LHCN-M2 (cell line): ENCODE measurements at places on chromosomes 4 and X.

DNA sequence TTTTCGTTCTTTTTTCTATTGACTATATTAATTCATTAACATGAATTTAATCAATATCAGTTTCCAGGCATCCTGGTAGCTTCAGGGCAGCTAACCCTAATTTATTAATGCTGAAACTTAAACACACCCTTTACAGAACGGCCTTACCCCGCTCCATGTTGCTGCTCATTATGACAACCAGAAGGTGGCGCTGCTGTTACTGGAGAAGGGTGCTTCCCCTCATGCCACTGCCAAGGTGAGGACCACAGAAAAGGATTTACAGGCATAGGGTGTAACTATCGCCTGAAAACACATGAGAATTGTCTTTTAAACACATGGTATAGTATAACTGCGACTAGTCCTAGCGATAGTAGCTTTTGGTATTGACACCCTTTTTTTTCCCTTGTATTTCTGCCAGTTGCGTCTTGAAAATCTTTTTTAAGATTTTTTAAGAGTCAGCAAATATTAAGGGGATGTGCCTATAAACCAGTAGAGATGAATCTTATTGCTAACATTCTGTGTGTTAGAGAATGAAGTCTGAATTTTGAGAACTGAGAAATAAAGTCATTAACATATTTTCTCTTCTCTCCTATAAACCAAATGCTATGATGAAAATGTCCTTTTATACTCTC lies 229.0 kb downstream of the ANK2 start:
- peak; percentile 72 for DNase-seq

DNA sequence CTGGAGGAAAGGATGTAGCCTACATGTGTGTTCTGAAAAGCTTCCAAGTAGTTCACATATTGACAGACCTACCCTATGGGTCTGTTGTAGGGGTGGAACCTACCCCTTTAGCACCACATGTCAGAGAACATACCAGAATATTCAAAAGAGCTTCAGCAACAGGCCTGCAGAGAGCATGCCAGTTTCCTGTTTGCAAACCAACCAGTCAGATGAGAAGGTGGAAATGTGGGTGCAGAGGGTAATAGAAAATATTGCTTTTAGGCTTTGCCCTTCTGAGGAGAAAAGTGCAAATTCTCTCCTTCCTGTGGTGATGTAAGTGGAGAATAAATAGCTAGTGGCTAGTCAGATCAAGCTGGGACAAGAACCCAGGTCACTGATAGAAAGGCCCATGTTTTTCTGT lies 16.4 kb downstream of the INTS6L start:
- DNase-seq, result no peak

DNA sequence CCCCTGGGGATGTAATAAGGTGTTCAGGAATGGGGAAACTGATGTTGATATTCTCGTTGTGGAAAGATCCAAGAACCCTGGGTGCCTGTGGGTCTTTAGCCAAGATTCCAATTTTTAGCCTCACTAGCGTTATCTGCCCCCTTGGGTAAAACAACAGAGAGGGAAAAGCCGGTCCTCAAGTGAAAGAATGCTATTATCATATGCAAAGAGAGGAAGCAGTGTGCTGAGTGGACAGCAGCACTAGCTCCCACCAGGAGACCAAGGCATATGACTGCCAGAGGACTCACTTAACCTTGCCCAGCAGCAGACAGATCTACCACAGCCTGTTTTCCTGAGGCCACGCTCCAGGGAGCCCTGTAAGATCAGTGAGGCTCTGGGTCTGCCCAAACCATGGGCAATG lies 257.9 kb upstream of the CPEB2 start:
- DNase-seq, result no peak

DNA sequence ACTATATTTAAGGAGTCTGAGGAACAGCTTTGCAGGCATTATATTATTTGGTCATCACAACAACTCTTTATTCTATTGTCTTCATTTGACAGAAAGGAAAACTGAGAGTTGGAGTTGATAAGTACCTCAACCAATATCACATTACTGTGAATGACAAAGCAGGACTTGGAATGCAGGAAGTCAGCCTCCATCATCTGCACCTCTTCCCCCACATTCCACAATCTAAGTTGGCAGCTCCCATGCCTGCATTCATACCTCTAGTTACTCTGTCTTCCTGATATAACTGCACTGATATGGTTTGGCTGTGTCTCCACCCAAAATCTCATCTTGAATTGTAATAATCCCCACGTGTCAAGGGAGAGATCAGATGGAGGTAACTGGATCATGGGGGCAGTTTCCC lies 356.7 kb downstream of the GALNTL6 start:
- no peak for DNase-seq

DNA sequence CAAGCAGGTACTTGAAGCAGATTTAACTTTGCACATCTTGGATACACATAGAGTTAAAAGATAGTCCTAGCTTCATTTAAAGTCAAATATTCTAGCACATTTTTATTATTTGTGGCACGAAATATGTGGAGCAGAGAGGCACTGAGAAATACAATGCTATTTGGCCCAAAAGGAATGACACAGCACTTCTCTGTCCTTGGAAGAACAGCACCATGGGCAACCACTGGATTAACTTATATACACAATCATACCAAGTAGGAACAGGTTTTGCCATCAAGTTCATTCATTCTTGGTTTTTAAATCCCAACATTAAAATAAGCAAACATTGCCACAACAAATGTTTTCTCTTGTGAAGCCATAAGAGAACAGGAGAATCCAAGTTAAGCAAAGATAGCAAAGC lies 924 bp upstream of the ENAM start:
- peak; percentile 11 for DNase-seq

DNA sequence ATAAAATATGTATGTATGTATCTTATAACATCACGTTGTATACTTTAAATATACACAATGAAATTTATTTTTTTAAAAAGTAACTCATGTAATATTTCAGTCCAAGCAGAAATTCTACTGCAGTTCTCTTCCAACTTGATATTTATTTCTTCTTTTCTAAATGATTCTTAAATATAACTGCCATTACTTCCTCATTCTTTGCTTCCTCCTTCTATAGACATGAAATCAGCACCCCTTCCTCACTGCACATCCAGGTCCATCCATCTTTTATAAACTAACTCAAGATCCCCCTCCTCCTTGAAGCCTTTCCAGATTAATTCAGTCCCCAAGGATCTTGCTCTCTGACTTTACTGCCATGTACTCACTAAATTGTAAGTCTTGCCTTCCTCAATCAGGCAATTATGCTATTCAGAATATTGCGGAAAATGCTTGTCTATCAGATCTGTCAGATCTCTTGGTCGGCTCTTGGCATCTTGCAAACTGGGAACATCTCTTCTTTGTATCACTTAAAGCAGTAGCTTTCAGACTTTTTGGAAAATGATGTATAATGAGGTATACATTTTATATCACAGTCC lies 3.7 kb downstream of the GPRIN3 start:
- DNase-seq, result no peak

- no peak for DNase-seq
Observed at GRCh38 chrX:43328358-43328946, 327.6 kb upstream of the MAOA start.

DNA sequence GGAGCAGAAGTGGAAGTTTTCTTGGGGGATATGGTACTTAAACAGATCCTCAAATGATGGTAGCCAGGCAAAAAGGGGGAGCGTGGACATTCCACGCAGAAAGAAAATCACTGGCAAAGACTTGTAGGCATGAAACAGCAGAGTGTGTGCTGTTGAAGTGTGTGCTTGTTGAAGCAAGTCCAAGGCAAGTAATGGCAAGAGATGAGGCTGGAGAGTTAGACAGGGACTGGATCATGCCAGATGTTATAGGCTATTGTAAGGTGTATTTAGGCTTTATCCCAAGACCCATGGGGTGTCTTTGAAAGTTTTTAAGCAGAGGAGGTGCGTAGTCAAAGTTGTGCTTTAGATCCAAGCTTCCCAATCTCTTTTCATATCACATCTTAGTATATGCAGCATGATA lies 124.5 kb downstream of the MBNL3 start:
- no peak for DNase-seq

DNA sequence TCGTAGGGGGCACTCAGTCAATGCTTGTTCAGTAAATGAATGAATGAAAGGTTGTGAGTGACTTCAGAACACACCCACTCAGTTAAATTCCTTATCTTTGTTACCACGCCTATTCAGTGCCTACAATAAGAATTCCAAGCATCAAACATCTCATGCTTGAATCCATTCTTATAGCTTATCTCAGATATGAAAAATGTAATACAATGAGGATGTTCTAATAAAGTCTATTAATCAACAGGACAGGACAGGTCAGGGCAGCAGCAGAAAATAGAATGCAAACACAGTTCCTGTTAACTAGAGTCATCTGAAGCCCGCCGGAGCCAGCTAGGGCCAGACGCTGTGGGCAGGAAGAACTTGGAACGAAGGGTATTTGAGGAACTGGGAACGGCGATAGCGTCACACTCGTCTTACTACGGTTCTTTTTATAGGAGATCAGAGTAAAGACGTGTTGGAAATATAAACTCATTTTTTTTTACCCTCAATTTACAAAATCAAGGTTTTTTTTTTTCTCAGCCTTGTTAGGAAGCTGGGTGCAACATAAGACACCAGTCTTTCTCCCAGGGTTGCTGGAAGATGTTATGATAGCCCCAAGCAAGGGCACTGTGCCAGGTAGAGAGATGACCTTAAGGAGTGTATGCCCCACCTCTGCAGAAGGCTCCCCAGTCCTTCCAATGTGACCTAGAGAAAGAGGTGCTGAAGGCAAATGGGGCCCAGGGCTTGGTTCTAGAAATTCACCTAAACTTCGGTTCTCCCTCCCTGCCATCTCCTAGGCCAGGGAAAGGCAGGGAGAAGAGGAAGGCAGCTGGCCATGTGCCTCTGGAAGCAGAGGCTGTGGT lies 48.3 kb downstream of the SEL1L3 start:
- peak; percentile 46 for DNase-seq

DNA sequence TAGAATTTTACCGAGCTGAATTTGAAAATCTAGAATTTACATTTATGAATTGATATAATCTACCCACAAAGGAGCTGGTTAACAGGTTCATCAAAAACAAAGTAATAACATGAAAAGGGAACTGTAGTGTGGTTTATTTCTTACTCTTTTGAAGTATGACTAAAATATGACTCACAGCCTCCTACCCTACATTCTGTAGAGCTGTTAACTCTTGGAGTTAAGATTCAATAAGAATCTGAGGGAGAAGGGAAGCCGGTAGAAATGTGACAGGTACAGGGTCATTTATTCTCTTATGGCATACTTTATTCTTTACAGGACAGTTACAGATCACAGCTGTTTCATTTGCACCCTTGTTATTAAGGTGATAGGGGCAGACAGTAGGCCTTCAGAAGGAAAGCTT lies 132.2 kb upstream of the FAM47B start:
- DNase-seq, result peak; percentile 67

DNA sequence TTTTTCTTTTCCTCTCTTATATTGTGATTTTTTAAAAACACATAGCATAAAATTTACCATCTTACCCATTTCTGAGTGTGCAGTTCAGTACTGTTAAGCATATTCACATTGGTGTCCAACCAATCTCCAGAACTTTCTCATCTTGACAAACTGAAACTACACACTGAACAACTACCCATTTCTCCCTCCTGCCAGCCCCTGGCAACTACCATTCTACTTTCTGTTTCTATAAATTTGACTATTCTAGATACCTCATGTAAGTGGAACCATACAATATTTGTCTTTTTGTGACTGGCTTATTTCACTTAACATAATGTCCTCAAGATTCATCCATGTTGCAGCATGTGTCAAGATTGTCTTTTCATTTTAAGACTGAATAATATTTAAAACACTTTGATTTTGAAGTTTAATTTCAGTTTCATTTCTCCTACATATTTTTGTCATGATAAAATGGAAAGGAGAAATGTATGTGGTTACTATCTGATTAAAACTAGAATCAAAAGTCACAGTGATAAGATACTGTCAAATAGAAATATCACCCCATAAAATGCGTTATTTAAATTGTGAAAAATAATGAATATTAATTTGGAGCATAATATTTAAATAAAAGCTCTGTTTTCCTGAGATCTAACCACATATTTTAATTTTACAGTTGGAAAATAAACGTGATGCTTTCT lies 122.8 kb downstream of the DIPK2B start:
- DNase-seq, result no peak

DNA sequence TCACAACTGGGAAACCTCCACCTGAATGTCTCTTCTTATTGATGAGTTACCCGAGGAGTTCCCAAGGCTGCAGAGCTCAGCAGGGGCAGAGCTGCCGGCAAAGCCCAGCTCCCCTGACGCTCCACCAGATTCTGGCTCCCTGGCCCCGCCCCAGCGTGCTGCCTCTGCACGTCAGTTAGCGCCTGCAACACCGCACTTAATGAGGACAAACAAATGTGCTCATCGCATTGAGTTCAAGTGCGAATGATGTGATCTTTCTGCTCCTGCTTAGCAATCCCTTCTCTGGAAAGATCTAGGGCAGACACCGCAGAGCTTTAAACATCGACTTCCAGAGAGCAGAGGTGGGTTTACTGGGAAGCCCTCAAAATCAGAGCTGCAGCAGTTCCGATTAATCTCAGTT lies 55.5 kb upstream of the FBXW7 start:
- peak; percentile 12 for DNase-seq

- no peak for DNase-seq
Observed at GRCh38 chr4:185079271-185079905, 61.1 kb downstream of the HELT start.

DNA sequence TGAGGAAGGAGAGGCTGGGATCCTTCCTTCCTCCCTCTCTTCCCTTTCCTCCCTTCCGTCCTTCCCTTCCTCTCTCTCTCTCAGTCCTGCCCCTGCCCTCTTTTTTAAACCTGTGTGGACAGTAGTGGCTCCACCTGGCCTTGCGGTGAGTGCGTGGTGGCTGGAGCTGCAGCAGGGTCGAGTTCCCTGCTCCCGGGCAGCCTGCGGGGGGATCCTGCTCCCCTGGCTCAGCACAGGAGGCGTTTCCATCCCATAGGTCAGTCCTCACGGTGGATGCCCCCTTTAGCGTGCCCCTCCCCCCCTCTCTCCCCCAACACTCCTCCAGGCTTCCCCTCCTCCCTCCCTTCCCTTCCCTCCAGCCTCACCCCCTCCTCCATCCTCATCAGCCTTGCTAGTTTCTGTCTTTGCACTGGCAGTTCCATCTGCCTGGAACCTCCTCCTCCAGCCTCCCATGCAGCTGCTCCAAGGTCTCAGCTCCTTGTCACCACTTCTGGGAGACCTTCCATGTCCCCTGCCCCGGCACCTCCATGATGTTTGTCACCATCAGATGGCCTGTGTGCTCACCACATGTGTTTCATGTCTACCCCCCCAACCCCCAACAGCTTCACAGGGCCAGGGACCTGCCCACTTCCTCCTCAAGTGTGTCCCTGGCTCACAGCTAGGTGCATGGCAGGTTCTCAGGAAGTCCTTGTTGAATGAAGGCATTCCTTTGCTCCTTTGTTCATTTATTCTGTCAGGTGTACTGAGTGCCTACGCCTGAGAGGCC lies 68.4 kb downstream of the PSAPL1 start:
- no peak for DNase-seq

- DNase-seq, result no peak
Observed at GRCh38 chr4:101987623-101988243, 197.2 kb downstream of the BANK1 start.

DNA sequence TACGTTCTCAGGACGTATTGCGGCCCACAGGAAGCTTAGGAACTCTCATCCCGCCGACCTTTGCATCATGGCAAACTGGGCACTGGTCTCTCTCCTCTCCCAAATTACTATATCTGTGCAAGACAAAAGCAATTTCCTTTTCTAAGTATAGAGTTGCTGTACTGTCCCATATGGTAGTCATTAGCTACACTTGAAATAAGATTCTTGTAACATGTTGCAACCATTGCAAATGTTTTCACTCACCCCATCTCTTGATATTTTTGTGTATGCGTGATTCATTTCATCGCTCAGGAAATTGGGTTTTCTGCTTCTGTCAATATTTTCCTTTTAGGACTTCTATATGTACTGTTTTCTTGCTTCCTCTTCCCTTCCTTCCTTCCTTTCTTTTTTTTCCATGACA lies 15.7 kb downstream of the ARMCX6 start:
- no peak for DNase-seq
